ENCODE measurements at places on chromosomes 5 and 9.

GRCh38 chr5:111813537-111813936 lies 56.5 kb upstream of the NREP start:
- DNase-seq = no peak

DNA sequence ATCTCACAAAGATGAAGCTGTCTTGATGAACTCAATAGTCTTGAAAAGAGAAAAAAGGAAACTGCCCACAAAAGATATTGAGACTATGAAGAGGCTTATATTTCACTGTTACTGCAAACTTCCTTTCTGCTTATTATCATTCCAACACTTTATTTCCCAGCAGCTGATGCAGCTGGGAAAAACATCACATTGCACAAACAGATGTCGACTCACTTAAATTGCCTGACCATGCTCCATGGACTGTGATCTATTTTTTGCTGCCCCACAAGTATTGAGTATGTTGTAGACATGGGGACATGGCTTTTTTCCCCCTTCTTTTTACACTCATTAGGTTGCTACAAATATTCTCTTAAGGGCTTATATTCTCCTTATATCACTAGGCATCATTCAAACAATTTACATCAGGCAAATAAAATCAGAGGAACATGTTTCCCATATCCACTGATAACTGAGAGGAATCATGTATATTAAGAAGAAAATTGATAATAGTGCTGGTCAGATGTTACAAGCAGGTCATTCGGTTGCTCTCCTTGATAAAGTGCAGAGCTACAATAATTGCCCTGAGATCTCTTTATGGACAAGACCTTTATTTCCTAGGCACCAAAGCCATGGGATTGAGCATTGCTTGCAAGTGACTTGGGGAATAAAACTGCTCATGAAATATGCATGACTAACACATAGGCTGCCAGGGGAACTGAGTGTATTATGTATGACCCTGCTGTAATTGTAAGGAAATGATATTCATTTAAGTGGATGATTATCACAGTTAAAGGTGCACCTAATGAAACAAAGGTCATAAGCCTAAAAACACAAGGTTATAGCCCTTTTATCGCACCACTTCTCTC lies 509.9 kb downstream of the ZNF608 start:
- no peak for DNase-seq

- no peak for DNase-seq
Observed at GRCh38 chr5:126656401-126657007, 55.8 kb downstream of the PHAX start.

- DNase-seq = no peak
Observed at GRCh38 chr5:166257661-166258060, 2033.8 kb upstream of the WWC1 start.

DNA sequence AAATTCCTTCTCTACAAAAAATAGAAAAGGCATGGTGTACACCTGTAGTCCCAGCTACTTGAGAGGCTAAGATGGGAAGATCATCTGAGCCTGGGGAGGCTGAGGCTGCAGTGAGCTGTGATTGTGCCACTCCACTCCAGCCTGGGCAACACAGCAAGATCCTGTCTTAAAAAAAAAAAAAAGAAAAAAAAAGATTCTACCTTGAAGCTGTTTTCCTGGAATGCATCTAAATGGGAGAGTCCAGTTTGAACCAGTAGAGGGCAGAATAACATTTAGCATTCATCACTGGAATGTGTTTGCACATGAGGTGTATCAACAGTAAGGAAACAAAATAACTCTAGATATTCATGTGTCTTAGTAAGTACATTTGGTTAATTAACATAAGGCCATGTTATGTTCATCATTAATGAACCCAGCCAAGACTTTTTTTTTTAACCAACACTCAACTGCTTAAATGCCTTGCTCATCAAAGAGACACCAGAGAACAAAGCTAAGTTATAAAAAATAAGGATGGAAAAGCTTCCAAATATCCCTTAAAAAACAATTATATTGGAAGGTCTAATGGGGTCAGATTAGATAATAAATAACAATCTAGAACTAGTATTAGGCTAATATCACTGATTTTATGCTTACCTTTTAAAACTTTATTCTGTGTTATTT lies 16.1 kb downstream of the IFNE start:
- DNase-seq = no peak

- no peak for DNase-seq
Observed at GRCh38 chr5:166497496-166498104, 1793.8 kb upstream of the WWC1 start.

GRCh38 chr9:89811886-89812450 lies 207.2 kb downstream of the GADD45G start:
- DNase-seq = no peak

DNA sequence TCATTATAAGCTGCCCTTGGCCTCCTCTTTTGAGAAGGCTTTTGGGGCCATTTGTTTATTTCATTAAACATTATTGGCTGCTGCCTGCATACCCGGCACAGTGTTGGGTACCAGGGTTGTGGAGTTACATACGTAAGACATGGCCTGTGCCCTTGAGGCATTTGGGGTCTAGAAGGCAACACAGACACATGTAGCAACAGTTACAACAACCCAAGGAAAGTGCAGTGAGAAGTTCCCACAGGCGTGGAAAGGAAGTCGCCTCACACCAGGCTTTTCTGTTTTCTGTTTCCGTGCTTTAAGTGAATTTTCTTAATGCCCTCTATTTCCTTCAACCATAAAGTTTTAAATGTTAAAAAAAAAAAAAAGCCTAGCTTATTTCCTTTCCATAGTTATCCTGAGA lies 47.4 kb downstream of the GALNT10 start:
- no peak for DNase-seq

DNA sequence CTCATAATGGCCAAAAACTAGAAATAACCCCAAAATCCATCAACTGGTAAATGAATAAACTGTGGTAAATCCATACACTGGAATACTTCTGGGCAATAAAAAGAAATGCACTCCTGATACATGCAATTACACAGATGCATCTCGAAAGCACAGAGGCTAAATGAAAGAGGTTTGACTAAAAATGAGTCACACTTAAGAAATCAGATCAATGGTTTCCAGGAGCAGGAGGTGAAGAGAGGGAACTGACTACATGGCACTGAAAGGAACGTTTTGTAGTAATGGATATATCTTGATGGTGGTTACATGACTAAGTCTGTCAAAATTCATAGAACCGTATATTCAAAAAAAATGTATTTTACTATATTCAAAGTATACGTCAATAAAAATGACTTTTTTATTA lies 42.4 kb downstream of the STRBP start:
- DNase-seq = no peak

DNA sequence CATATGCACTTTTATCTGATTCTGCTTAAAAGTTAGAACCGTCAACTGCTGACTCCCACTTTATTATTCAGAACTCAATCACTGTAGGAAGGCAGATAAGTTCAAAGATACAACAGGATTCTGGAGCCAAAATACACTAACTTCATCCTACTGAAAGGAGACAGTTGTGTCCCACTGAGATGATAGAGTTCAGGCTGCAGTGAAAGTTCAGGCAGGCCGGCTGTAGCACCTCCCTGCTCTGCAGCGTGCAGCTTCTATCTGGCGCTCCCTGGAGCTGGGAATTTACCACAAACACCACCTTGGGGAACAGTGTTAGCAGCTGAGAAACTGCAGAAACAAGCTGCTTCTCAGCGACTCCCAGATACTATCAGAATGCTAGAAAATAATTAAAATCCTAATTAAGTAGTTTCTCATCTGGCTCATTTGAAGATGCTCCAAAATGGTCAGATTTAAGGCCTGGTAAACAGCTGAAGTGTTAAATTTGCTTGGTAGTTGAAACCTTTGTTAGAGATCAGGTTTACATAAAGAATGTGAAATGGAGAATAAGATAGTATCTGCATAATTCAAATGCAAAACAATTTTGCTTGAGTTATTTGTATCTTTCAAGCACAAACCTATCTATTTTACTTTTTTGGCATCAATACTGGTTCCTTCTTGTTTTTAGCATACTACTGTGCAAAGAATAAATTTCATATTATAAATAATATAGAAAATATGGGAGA lies 52.3 kb upstream of the CNTLN start:
- DNase-seq = peak; percentile 62

DNA sequence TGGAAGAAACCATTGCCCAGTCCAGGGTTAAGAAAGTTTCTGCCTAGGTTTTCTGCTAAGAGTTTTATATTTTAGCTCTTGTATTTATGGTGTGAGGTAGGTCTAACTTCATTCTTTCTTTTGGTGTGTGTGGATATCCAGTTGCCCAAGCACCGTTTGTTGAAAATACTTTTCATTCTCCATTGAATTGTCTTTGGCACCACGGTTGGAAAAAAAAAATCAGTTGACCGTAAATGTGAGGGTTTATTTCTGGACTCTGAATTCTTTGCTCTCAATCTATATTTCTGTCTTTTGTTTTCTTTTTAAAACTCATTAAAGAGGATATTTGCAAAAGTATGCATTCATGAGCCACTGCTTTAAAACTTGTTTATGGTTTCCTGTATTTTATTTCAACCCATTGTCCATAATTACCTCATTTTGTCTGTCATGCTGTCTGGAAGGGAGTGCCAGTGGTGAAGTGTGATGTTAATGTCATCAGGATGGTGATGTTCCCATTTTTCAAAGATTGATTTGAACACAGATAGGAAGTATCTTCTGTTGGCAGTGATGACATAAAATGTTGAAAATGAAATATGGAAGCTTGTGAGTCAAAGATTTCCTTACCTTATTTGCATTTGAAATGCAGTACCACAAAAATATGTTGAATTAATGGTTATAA lies 33.9 kb downstream of the HABP4 start:
- no peak for DNase-seq

- DNase-seq = no peak
Observed at GRCh38 chr9:121185178-121185745, 16.4 kb downstream of the RAB14 start.

Data from ecto neural progenitor cell (in vitro differentiated cells).